ENCODE measurements at places on chromosomes 6 and 20.

- peak; percentile 74 for DNase-seq
These were observed 7.9 kb downstream of the CALHM4 start for GRCh38 chr6:116561377-116562018.

- DNase-seq = no peak
These were observed 65.5 kb upstream of the QKI start for GRCh38 chr6:163348789-163349680.

- no peak for DNase-seq
These were observed 6.1 kb upstream of the ULBP3 start for GRCh38 chr6:150075034-150075421.

GRCh38 chr6:39843305-39844020, 51.3 kb downstream of the DAAM2 start:
- no peak for DNase-seq

DNA sequence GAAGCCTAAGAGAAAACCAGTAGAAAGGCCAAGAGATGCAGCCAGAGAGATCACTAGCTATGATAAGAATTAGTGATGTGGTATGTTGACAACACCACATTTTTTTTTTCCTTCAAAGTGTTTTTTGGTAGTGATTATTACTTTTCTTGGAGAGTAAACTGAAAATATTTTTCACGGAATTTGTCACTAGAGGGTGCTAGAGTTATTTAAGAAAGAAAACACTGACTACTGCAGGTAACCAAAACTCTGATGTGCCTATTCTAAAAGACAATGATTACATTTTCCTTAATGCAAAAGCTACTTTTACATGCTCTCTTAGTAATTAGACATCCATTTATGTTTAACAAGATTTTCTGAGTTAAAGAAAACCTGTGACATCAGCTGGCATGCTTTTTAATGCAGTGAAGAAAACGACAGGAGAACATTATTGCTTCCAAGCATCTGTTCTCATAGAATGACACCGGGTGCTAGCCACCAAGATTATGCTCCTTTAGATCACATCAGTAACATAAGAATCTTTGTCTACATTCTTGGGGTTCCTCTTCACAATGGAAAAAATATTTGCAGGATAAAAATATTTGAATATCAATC, 28.8 kb downstream of the RWDD2A start:
- no peak for DNase-seq

GRCh38 chr6:133244519-133244918, 3.4 kb downstream of the EYA4 start:
- DNase-seq = no peak

DNA sequence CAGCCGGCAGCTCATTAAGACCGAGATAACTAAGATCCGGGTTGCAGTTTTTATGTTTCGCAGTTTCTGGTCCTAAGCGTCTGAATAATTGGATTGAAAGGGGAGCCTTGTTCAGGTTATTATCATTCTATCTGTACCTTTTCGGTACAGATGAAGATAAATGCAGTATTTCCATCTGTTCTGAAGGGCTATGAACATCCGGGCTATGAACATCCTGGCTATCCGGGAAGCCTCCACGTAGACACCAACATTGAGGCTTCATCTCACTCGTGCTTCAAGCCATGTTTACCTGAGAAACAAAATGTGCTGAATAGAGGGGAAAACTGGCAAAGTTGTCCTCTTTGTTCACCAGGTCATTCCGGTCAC, 399 bp upstream of the REPS1 start:
- DNase-seq = no peak

GRCh38 chr20:4061987-4062386, 46.6 kb upstream of the RNF24 start:
- no peak for DNase-seq

DNA sequence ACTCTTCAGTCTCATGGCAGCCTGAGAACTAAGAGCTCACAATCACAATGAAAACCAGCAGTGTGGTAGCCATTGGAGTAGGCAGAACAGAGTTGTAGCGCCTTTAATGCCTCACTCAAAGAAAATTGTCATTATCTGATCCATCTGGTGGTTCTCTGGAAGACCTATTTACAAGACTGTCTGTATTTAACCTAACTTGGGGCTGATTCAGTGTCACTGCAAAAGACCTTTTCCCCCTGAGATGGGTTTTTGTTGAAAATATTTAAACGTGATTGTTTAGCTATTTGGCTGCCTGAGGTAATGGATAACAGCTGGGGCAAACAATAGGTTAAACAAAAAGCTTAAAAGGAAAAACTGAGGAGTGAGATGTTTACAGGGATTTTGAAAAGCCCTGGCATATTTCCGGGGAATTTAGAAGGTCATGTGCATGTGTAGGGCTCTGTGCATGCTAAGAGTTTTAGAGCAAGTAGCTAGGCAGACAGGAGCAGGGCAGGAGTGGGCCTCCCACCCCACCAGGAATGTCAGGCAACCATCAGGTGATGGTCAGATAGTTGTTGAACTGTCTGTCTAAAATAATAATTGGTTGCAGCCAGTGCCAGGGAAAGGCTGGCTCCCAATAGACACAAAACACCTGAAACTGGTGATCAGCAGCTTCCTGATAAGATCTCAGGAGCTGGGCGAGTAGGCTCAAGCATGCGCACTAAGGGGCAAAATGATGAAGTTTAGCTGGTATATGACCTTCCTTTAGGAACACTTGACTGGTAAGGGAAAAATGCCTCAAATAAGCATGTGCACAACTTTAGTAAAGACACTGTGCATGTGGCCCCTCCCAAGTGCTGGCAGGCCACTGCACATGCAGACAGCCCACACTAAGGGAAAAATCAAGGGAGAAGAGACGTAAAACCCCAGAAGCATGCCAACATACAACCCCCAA, 70.8 kb upstream of the AKIRIN2 start:
- no peak for DNase-seq

GRCh38 chr6:115000736-115001135, 657.9 kb upstream of the HS3ST5 start:
- no peak for DNase-seq

GRCh38 chr6:168376120-168376519, 56.5 kb upstream of the DACT2 start:
- DNase-seq = no peak

DNA sequence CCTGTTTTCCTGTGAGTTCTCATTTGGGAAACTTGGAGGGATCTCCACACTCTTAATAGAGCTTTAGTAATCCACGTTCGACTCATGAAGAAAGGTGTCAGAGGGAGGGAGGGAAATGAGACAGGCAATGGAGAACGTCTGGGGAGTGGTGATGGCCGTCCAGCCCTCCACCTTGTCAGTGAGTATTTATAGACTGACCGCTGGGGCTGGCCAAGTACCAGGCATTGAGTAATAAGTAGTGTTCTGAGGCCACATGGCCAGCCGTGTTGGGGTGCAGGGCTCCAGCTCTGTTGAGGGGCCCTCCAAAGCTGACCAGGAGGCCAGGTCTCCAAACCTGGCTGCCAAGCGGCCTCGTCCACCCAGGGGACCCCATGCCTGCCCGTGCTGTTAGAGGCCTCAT, 11.3 kb upstream of the DSN1 start:
- peak; percentile 62 for DNase-seq

- DNase-seq = no peak
These were observed 2.0 kb downstream of the ARMH2 start for GRCh38 chr6:24796616-24797290.

DNA sequence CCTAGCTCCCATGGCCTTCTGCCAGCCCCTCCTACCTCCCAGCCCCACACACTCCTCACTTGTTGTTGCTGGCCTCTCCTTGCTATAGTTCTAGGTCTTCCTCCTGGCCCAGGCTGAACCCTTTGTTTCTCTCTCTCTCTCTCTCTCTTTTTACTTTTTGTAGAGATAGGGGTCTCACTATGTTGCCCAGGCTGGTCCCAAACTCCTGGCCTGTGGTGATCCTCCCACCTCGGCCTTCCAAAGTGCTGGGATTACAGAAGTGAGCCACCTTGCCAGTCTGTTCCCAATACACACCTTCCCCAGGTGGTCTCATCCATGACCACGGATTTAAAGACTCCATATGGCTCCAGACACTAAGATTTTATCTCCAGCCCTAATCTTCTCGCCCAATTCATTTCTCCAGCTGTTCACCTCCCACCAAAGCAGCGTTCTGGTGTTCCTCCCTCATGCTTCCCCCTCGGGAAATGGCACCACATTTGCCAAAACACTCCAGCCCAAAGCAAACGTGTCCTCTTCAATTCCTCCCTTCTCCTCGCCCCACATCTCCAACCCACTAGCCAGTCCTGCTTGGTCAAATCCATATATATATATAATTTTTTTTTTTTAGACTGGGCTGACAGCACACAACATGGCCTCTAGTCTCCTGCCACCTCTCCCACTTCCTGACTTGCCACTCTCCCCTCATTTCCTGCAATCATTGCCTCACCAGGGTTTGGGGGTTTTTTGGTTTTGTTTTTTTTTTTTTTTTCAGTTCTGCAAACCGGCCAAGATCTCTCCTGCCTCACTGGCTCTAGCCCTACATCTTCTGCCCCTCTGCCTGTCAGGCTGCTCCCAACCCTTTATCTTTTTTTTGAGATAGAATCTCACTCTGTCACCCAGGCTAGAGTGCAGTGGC, 104.4 kb downstream of the NCR2 start:
- DNase-seq = no peak

DNA sequence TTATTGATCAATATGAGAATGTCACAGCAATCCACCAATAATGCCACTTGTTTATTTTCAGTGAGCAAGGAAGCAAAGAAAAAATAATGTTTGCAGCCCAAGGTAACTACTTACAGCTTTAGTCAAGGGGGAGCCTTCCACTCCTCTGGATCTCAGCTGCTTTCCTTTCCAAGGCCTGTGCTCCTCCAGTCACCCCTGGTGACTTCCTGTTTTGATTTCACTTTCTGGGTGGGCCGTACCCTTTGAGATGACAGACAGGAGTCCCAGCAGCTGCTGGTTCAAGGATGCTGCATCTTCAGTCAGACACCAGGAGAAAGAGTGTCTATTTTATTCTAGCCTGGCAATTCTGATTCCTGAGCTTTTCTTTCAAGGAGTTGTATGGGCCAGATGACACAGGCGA, 5.6 kb upstream of the VNN2 start:
- DNase-seq = no peak

GRCh38 chr6:570825-571224, 86.1 kb downstream of the HUS1B start:
- DNase-seq = no peak

DNA sequence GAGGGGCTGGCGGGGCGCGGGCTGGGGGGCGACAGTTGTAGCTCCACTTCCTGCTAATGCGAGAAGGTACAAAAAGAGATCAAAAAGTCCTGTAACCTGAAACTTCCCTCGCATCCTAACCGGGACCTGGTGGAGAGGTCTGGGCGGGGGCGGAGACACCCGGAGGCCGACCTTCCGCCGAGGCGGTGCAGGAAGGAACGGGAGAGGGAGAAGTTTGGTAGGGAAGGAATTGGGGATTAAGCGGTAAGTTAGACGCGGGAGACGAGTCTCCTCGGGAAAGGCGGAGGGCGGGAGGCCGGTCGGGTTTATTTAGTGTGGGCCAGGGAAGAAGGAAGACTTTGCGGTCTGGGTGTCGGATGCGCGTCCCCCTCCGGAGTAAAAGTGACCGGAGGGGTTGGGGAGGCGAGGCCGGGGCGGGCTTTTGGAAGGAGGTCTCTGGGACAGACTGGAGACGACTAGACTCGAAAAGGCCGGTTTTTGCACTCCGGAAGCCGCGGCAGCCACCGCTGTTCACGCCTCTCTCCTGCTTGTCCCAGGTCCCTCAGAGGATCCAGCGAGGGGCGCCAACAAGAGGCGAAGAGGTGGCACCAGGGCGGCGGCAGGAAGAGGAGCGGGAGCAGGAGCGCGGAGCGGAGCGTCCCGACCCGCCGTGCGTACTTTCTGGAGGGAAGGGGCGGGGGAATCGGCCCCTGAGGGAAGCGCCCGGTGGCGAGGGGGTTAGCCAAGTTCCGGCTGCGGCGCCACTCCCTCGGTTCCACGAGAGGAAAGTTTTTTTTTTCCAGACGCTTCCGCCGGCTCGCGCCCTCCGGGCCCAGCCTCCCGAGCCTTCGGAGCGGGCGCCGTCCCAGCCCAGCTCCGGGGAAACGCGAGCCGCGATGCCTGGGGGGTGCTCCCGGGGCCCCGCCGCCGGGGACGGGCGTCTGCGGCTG, 734 bp downstream of the TPBG start:
- DNase-seq = peak; percentile 46

- no peak for DNase-seq
These were observed 59.3 kb downstream of the SHPRH start for GRCh38 chr6:145904868-145905267.

DNA sequence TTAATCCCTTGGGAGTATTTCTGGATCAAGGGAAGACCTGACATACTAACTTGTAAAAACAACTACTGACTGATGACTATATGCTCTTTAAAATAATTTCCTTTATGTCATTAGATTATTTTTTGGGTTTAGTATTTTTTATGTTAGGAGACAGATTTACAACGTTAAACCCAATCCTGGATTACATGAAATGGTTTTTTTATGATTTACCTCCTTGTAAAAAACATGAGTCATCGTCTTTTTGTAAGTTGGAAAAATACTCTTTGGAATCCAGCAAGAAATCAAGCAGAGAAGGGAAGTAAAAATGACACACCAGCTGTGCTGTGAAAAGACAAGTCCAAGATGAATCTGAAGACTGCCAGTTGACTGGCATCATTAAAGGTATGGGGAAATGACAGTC, 6.7 kb downstream of the STK4 start:
- DNase-seq = no peak

GRCh38 chr6:125586074-125586473, 163.4 kb upstream of the HEY2 start:
- DNase-seq = no peak
